Nephron progenitor cell (in vitro differentiated cells): ENCODE measurements at places on chromosomes 13 and 19.
A peak's percentile ranks its signal among the peaks of the same experiment; 100 is the strongest.

- peaks cover 7% of the 10 kb centered on the region for H3K27me3 ChIP-seq
- H3K36me3 ChIP-seq: no peaks in the 10 kb centered on the region
- DNase-seq: no peak
- H3K4me3 ChIP-seq: no peak overlapping the region
- H3K4me1 ChIP-seq: peaks cover 72% of the 10 kb centered on the region
Measured at GRCh38 chr13:39322836-39323585, 280.0 kb downstream of the LHFPL6 start.

- H3K27ac ChIP-seq: peak overlapping the region; percentile 96
- peaks cover 27% of the 10 kb centered on the region for H3K36me3 ChIP-seq
- H3K27me3 ChIP-seq: no peaks in the 10 kb centered on the region
- peak overlapping the region; percentile 89 for H3K4me3 ChIP-seq
- peaks cover 48% of the 10 kb centered on the region for H3K4me1 ChIP-seq
Measured at GRCh38 chr19:32404933-32405430, 588 bp upstream of the DPY19L3 start.

GRCh38 chr19:18879579-18880373, 16.2 kb downstream of the CERS1 start:
- H3K4me3 ChIP-seq: no peak overlapping the region
- H3K27me3 ChIP-seq: peaks cover 11% of the 10 kb centered on the region
- DNase-seq: peak; percentile 44

GRCh38 chr19:38502410-38503076, 69.1 kb downstream of the RYR1 start:
- peaks cover 13% of the 10 kb centered on the region for H3K27me3 ChIP-seq
- no peaks in the 10 kb centered on the region for H3K4me1 ChIP-seq
- H3K27ac ChIP-seq: no peak overlapping the region
- peaks cover 38% of the 10 kb centered on the region for H3K36me3 ChIP-seq

DNA sequence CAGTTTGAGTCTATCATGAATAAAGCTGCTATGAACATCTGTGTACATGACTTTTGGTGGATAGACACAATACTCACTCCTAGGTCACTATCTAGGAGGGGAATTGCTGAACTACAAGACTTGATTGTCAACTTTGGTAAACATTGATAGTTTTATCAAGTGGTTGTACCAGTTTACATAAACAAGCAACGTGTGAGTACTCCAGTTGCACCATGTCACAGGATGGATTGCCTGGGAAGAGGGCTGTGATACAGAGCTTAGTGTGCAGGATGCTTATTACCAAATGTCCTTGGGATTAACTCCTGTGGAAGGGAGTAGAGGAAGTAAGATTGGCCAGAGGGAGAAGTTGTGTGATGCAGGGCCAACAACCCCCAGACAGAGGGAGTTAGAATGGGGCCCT, 37.7 kb downstream of the RAP2A start:
- peaks cover 7% of the 10 kb centered on the region for H3K27me3 ChIP-seq
- H3K36me3 ChIP-seq: peaks cover 26% of the 10 kb centered on the region
- peaks cover 19% of the 10 kb centered on the region for H3K4me1 ChIP-seq
- no peak overlapping the region for H3K4me3 ChIP-seq
- DNase-seq: no peak

GRCh38 chr13:40101708-40102359, 446.4 kb downstream of the COG6 start:
- peaks cover 30% of the 10 kb centered on the region for H3K4me1 ChIP-seq
- H3K4me3 ChIP-seq: no peak overlapping the region
- peaks cover 4% of the 10 kb centered on the region for H3K36me3 ChIP-seq
- no peak for DNase-seq

DNA sequence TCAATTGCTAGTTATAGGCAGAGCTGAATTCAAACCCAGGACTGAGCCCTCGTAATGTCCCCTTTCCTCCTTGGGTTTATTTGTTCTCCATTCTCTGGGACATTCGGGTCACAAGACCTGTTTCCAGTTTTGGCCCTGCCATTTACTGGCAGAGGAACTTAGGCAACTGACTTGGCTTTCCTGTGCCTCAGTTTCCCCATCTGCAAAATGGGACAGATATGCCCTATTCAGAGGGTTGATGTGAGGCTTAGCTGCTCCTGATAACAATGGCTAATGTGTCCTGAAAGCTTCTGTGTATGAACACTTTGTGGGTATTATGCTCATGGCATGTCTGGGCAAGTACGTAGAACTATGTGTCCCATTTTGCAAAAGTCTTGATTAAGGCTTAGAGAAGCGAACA, 996 bp downstream of the ZNF524 start:
- no peaks in the 10 kb centered on the region for H3K27me3 ChIP-seq
- no peak for DNase-seq
- H3K27ac ChIP-seq: peak overlapping the region; percentile 54
- H3K36me3 ChIP-seq: peaks cover 31% of the 10 kb centered on the region

- peaks cover 70% of the 10 kb centered on the region for H3K27me3 ChIP-seq
- peak overlapping the region; percentile 87 for H3K4me3 ChIP-seq
- H3K27ac ChIP-seq: peak overlapping the region; percentile 99
- DNase-seq: no peak
- peaks cover 57% of the 10 kb centered on the region for H3K4me1 ChIP-seq
Measured at GRCh38 chr19:45468803-45469131, 971 bp downstream of the FOSB start.

GRCh38 chr13:42656958-42657357, 83.0 kb downstream of the TNFSF11 start:
- no peak for DNase-seq
- H3K36me3 ChIP-seq: no peaks in the 10 kb centered on the region
- no peak overlapping the region for H3K27ac ChIP-seq
- no peak overlapping the region for H3K4me3 ChIP-seq

DNA sequence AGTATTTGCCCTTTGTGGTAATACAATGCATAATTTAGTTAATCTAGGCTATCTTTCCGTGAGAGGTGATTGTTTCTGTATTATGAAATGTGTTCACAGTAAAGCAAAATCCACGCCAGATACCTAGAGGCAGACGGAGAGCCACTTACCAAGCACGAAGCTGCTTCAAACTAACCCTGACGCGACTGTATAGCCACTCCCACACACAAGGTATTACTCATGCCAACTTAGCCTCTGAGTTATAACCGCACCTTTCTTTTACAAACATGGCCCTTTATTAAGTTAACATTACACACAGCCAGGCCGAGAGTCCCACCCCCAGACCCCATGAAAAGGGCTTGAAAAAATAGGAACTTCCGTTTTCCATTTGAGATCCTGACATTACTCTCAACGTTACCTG, 185.7 kb downstream of the ABCC4 start:
- H3K36me3 ChIP-seq: peaks cover 9% of the 10 kb centered on the region
- DNase-seq: no peak
- no peak overlapping the region for H3K27ac ChIP-seq
- H3K27me3 ChIP-seq: peaks cover 3% of the 10 kb centered on the region

GRCh38 chr19:47296036-47296435, 13.6 kb upstream of the C5AR1 start:
- peaks cover 8% of the 10 kb centered on the region for H3K4me1 ChIP-seq
- peaks cover 7% of the 10 kb centered on the region for H3K27me3 ChIP-seq
- no peak overlapping the region for H3K27ac ChIP-seq
- H3K36me3 ChIP-seq: peaks cover 5% of the 10 kb centered on the region
- peak; percentile 81 for DNase-seq

DNA sequence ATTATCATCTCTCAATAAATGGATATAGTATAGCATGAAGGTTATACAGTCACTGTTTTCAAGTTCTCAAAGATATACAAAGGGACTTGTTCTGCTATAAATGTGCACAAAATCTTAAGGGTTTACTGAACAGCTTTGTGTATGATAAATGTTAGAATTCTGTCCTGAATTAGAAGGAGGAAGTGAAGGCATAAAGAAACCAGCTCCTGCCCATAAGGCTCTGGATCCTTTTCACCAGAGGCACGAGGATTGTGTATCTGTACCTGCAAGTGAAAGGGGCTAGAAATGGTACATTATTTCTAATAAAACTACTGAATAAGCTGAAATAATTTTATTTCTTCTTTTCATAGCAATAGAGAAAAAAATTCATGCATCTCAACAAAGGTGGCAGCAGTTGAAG, 32.4 kb downstream of the PHF11 start:
- H3K36me3 ChIP-seq: peaks cover 46% of the 10 kb centered on the region
- DNase-seq: no peak
- H3K4me3 ChIP-seq: no peak overlapping the region
- peaks cover 31% of the 10 kb centered on the region for H3K4me1 ChIP-seq
- no peak overlapping the region for H3K27ac ChIP-seq
- H3K27me3 ChIP-seq: no peaks in the 10 kb centered on the region

DNA sequence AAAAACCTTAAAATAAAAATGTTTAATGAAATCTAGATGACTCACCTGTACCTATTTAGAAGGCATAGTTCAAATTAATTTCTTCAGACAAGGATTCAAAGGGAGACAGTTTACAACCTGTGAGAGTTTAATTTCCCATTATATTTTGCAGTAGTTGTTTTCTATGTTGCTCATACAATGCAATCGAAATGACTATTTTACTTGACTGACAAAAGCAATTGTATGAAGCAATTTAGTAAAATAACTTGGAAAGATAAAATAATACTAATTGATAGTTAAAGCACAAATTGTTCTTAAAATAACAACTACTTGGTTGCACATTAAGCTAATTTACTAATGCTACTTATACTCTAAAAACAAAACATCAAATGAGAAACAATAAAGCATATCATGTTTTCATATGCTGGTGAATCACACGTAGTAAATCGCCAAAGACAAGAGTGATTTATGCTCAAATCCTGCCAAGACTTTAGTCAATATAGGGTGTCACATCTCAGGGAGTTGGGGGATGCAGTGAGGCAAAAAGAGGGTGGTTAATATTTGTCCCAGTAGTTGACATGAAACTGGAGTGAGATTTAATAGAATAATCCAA, 6.4 kb downstream of the DACH1 start:
- H3K4me3 ChIP-seq: peak overlapping the region; percentile 96
- peak overlapping the region; percentile 70 for H3K27ac ChIP-seq
- H3K27me3 ChIP-seq: no peaks in the 10 kb centered on the region
- peaks cover 60% of the 10 kb centered on the region for H3K4me1 ChIP-seq
- peaks cover 4% of the 10 kb centered on the region for H3K36me3 ChIP-seq

- H3K27ac ChIP-seq: no peak overlapping the region
- DNase-seq: no peak
- no peaks in the 10 kb centered on the region for H3K4me1 ChIP-seq
- no peak overlapping the region for H3K4me3 ChIP-seq
- H3K27me3 ChIP-seq: peaks cover 3% of the 10 kb centered on the region
Measured at GRCh38 chr13:46101484-46102254, 3.2 kb downstream of the CPB2 start.

GRCh38 chr19:38362076-38362945, 12.1 kb upstream of the PSMD8 start:
- no peak overlapping the region for H3K27ac ChIP-seq
- no peaks in the 10 kb centered on the region for H3K36me3 ChIP-seq
- H3K4me1 ChIP-seq: peaks cover 12% of the 10 kb centered on the region
- peaks cover 69% of the 10 kb centered on the region for H3K27me3 ChIP-seq
- peak; percentile 86 for DNase-seq

- H3K27me3 ChIP-seq: peaks cover 7% of the 10 kb centered on the region
- peaks cover 65% of the 10 kb centered on the region for H3K36me3 ChIP-seq
- H3K4me1 ChIP-seq: peaks cover 30% of the 10 kb centered on the region
- peak overlapping the region; percentile 99 for H3K4me3 ChIP-seq
- peak; percentile 37 for DNase-seq
Measured at GRCh38 chr13:32537580-32538142, 934 bp downstream of the N4BP2L2 start.

DNA sequence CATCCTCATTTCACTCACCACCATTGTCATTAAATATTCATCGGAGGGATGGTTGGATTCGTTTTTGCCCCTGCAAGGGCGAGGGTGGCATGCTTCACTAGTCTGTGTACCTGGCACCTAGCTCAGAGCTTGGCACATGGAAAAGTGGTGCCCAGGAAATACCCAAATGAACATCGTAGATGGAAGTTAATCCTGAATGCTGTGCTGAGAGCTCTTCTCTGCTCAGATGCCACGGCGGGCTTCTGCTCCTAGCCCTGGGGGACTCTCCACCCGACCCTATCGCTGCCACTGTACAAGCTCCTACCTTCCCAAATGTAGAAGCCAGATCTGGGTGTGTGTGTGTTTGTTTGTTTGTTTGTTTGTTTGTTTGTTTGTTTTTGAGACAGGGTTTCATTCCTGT, 113.0 kb upstream of the ZNF507 start:
- H3K27ac ChIP-seq: no peak overlapping the region
- no peaks in the 10 kb centered on the region for H3K36me3 ChIP-seq

- no peak for DNase-seq
- peaks cover 2% of the 10 kb centered on the region for H3K27me3 ChIP-seq
- H3K27ac ChIP-seq: no peak overlapping the region
- no peak overlapping the region for H3K4me3 ChIP-seq
Measured at GRCh38 chr13:26518451-26518959, 39.0 kb upstream of the WASF3 start.

- no peak overlapping the region for H3K27ac ChIP-seq
- H3K27me3 ChIP-seq: peaks cover 10% of the 10 kb centered on the region
- no peaks in the 10 kb centered on the region for H3K4me1 ChIP-seq
- DNase-seq: no peak
- no peak overlapping the region for H3K4me3 ChIP-seq
Measured at GRCh38 chr13:28568286-28568685, 73.4 kb upstream of the FLT1 start.

- DNase-seq: no peak
- no peak overlapping the region for H3K27ac ChIP-seq
- H3K4me3 ChIP-seq: no peak overlapping the region
- no peaks in the 10 kb centered on the region for H3K4me1 ChIP-seq
- no peaks in the 10 kb centered on the region for H3K36me3 ChIP-seq
Measured at GRCh38 chr13:26459276-26460131, 98.0 kb upstream of the WASF3 start.

GRCh38 chr19:47779524-47780214, 1.2 kb downstream of the SELENOW start:
- peaks cover 25% of the 10 kb centered on the region for H3K4me1 ChIP-seq
- peak overlapping the region; percentile 87 for H3K4me3 ChIP-seq
- no peak for DNase-seq
- H3K27me3 ChIP-seq: peaks cover 3% of the 10 kb centered on the region
- peaks cover 31% of the 10 kb centered on the region for H3K36me3 ChIP-seq

- no peak overlapping the region for H3K4me3 ChIP-seq
- no peak overlapping the region for H3K27ac ChIP-seq
- peaks cover 4% of the 10 kb centered on the region for H3K27me3 ChIP-seq
- peaks cover 32% of the 10 kb centered on the region for H3K36me3 ChIP-seq
Measured at GRCh38 chr13:113554333-113554700, 30.2 kb upstream of the TFDP1 start.

GRCh38 chr19:14890643-14891379, 4.9 kb upstream of the OR7A17 start:
- H3K27ac ChIP-seq: no peak overlapping the region
- DNase-seq: no peak
- H3K4me3 ChIP-seq: no peak overlapping the region
- peaks cover 6% of the 10 kb centered on the region for H3K4me1 ChIP-seq
- peaks cover 16% of the 10 kb centered on the region for H3K27me3 ChIP-seq
- H3K36me3 ChIP-seq: no peaks in the 10 kb centered on the region
